Muscle of leg (tissue), 16 donors: ENCODE measurements at places on chromosomes 5 and 9. TPM values are rescaled to one million over a fixed set of nuclear protein-coding genes. Genes with fewer than 3 reads are reported as not detected.
A peak's percentile ranks its signal among the peaks of the same experiment; 100 is the strongest.

Gene PNPLA7
- 0.80 TPM for total RNA-seq

Gene SEMA5A
- total RNA-seq: 26.5 TPM

Gene OSMR
- 4.4 TPM for total RNA-seq

Gene MAML1
- total RNA-seq: 11.3 TPM

Gene SLC23A1
- 0.04 TPM for total RNA-seq

Gene BNC2
- 24.0 TPM for total RNA-seq

Gene SPINK5
- total RNA-seq: 0.27 TPM

Gene ZNF474
- 0.66 TPM for total RNA-seq

DNA sequence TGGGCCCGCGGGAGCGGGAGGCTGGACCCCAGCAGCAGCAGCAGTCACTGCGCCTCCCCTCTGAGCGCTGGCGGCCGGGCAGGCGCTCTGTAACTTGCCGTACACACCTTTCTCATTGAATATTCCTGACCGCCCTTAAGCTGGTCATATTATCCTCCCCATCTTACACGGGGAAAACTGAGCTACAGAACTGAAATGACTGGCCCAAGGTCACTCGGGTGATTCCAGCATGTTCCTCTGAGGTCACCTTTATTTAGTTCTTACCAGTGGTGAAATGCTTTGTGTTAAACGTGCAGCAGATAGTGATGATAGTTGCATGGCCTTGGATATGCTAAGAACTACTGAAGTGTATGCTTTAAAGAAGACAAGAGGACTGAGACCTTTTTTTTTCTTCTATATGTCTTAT, 607 bp downstream of the UQCRQ start:
- peak overlapping the region; percentile 98 for H3K4me3 ChIP-seq
- H3K27ac ChIP-seq: peak overlapping the region; percentile 98
- H3K4me1 ChIP-seq: peaks cover 25% of the 10 kb centered on the region
- no peak for DNase-seq
- peaks cover 29% of the 10 kb centered on the region for H3K36me3 ChIP-seq
- H3K27me3 ChIP-seq: peaks cover 3% of the 10 kb centered on the region

- no peaks in the 10 kb centered on the region for H3K36me3 ChIP-seq
- H3K27ac ChIP-seq: no peak overlapping the region
- H3K4me3 ChIP-seq: no peak overlapping the region
- DNase-seq: no peak
- peaks cover 11% of the 10 kb centered on the region for H3K27me3 ChIP-seq
These were observed 9.0 kb upstream of the ADGRD2 start for GRCh38 chr9:124441291-124441690.

GRCh38 chr9:11871852-11872251, 821.3 kb upstream of the TYRP1 start:
- no peak overlapping the region for H3K27ac ChIP-seq
- no peaks in the 10 kb centered on the region for H3K36me3 ChIP-seq
- H3K4me1 ChIP-seq: no peaks in the 10 kb centered on the region
- H3K27me3 ChIP-seq: no peaks in the 10 kb centered on the region
- H3K4me3 ChIP-seq: no peak overlapping the region

- DNase-seq: no peak
- no peak overlapping the region for H3K4me3 ChIP-seq
- H3K27me3 ChIP-seq: peaks cover 55% of the 10 kb centered on the region
These were observed 3.2 kb downstream of the PIP5KL1 start for GRCh38 chr9:127927201-127927987.

DNA sequence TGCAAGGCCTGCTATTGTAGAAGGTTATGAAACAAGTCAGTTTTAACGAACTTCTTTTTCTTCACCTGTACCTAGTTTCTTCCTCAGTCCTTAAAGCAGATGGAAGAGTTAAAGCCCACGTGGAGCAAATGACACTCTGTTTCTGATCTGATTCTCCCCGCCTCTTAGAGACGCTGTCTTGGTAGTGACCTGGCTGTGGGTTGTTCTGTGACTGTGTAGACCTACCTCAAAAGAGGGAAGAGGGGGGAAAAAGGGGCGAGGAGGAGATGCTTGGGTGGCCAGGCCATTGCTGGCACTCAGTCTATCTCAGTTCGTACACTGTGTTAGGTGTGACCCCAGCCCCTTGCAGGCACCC, 610 bp downstream of the GFRA3 start:
- no peak overlapping the region for H3K27ac ChIP-seq
- H3K27me3 ChIP-seq: peaks cover 20% of the 10 kb centered on the region
- H3K4me1 ChIP-seq: peaks cover 8% of the 10 kb centered on the region
- peak overlapping the region; percentile 36 for H3K4me3 ChIP-seq

DNA sequence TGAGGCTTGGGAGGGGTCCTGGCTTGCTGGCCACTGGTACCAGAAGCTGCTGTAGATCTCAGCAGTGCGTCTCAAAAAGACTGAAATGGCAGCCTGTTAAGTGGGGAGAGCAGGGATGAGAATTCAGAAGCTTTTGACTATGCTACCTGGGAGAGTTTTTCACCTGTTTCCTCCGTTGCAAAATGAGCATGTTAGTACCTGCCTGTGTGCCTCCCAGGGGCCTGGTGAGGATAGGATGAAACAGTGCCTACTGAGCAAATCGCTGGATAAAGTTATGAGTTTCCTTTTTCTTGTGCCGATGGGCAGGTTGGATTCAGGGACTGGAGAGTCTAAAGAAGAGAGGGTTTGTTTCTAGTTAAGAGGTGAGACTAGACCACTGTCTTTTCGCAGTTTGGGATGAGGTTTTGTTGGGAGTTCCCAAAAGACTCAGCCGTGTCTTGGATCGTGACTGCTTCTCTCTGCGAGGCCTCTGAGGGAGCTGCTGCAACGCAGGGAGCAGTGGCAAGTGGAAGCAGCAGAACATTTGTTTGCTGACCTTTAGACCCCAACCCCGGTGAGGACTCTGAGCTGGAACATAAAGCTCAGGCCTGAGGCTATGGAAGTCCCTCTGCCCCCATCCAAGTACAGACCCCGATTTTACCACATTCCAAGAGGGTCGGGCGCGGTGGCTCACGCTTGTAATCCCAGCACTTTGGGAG, 1.4 kb downstream of the RALGPS1 start:
- peak; percentile 14 for DNase-seq

DNA sequence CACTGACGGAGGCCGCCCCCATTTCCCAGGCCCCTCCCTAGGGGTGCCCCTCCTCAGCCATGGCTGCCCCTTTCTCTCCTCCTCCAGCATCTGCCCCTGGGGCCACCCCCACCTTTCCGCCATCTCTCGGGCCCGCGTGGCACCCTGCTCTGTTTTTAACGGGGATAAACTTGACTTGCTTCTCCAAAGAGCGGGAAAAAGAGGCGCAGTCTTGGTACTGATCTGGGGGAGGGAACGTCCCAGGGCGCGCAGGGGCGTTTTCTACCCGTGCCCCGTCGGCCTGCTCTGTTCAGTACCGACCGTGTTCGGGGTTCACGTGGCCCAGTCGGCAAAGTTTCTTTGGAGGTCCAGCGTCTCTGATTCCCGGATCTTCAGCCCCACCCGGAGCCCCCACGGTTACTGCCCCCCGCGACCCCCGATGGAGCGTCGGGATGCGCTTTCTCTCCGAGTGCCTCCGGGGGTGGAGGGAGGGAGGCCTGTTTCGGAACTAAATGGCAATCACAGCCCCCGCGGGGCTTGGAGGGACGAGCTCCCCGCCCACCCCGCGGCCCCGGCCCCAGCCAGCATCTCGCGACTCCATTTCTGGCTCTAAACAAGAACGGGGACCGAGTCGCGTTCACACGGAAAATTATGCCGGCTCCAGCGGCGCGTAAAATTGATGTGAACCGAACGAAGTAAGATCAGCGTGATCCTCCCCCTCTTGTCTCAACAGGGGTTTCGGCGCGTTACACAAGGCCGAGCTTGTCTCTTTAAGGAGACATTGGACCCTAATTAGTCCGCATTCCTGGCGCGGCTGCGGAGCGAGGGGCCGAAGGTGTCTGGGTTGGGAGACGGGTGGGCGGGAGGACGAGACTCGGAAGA, 1.1 kb upstream of the TLE4 start:
- peak; percentile 87 for DNase-seq
- no peaks in the 10 kb centered on the region for H3K27me3 ChIP-seq
- H3K27ac ChIP-seq: peak overlapping the region; percentile 95
- H3K4me1 ChIP-seq: peaks cover 12% of the 10 kb centered on the region
- peak overlapping the region; percentile 83 for H3K4me3 ChIP-seq

GRCh38 chr5:32307769-32308194, 5.0 kb downstream of the MTMR12 start:
- no peaks in the 10 kb centered on the region for H3K36me3 ChIP-seq
- no peak for DNase-seq
- peaks cover 14% of the 10 kb centered on the region for H3K4me1 ChIP-seq
- H3K27ac ChIP-seq: no peak overlapping the region
- no peak overlapping the region for H3K4me3 ChIP-seq

DNA sequence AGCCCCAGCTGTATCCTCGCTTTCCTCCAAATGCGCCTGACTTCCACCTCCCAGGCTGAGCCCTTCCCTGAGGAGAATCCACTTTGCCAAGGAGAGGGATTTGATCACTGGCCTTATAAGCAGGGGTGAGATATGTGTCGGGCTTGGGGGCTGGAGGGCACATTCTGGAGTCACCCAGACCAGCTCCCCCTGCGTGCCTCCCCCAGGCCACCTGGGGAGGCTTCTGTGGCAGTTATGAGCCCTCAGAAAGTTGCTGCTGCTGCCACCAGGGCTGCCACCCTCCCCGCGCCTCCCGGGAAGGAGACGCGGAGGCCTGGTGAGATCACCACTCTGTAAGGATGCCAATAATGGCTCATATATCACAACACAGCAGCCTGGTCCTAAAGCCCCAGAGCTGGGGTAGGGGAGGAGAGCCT, 211.5 kb downstream of the PAPPA start:
- peak; percentile 90 for DNase-seq
- H3K4me3 ChIP-seq: peak overlapping the region; percentile 8
- peaks cover 18% of the 10 kb centered on the region for H3K4me1 ChIP-seq
- H3K27ac ChIP-seq: peak overlapping the region; percentile 38
- H3K27me3 ChIP-seq: no peaks in the 10 kb centered on the region

DNA sequence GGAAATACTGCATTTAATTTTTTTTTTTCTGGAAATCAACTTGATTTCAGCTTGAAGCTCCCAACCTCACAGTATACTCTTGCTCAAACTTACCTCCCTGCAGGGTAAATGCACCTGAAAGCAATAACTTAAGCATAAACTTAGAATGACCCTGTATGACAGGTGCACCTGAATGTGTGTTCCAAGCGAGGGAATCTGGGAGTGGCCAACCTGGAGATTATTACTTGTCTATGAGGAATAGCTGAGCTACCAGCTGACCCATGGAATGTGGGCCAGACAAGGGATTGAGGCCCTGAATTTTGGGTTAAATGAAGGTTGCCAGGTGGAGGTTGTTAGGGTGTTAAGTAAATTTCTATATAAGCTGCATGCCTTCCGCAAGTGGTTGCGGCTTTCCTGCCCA, 140.6 kb downstream of the OSTF1 start:
- no peaks in the 10 kb centered on the region for H3K36me3 ChIP-seq
- no peak for DNase-seq
- H3K27ac ChIP-seq: no peak overlapping the region
- no peaks in the 10 kb centered on the region for H3K4me1 ChIP-seq
- no peak overlapping the region for H3K4me3 ChIP-seq

- peaks cover 42% of the 10 kb centered on the region for H3K4me1 ChIP-seq
- H3K27ac ChIP-seq: no peak overlapping the region
- no peaks in the 10 kb centered on the region for H3K27me3 ChIP-seq
- DNase-seq: peak; percentile 87
These were observed 127.1 kb downstream of the MYO10 start for GRCh38 chr5:16809010-16809394.

GRCh38 chr5:79471556-79471955, 42.4 kb downstream of the HOMER1 start:
- H3K4me3 ChIP-seq: no peak overlapping the region
- DNase-seq: no peak
- H3K27ac ChIP-seq: no peak overlapping the region
- no peaks in the 10 kb centered on the region for H3K4me1 ChIP-seq
- no peaks in the 10 kb centered on the region for H3K27me3 ChIP-seq
- no peaks in the 10 kb centered on the region for H3K36me3 ChIP-seq

DNA sequence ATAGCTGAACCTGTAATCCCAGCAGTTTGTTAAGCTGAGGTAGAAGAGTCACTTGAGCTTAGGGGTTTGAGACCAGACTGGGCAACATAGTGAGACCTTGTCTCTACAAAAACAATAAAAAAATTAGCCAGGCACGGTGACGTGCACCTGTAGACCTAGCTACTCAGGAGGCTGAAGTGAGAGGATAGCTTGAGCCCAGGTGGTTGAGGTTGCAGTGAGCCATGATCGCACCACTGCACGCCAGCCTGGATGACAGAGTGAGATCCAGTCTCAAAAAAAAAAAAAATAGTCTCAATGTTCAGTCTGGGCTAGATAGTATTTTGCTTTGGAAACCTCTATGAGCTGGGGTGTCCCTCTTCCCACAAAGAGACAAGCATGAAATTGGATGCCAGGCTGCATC, 51.9 kb upstream of the IQGAP2 start:
- H3K4me1 ChIP-seq: no peaks in the 10 kb centered on the region
- no peak overlapping the region for H3K4me3 ChIP-seq
- DNase-seq: no peak
- H3K36me3 ChIP-seq: no peaks in the 10 kb centered on the region

DNA sequence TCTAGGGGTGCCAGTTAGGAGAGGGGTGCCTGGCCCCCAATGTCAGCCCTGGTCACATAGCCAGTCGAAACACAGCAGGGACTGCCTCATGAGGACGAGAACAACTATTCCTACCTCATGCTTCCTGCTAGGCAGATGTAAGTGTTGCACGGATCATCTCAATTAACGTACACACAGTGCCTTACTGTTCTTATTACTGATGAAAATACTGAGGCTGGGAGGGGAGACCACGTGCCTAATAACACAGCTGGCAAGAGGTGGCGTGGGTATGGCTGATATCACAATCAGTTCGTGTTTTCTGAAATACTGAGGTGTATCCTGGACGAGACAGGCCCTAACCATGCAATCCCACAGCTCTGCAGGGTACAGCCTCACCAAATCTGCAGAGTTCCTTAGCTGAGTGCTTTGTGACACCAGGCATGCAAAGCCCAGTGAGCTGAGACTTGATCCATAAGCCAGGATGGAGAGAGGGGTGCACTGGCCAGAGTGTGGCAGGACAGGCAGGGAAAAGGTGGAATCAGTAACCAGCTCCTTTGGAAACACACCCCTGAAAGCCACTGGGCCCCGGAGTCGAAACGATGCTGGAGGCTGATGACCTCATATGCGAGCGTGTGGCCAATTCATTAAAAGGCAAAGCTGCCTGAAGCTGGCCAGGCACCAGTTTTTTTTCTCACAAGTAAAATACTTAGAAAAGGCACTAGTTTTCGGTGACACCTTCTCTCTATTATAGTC, 63.9 kb downstream of the PRRT1B start:
- H3K27ac ChIP-seq: peak overlapping the region; percentile 97
- no peak overlapping the region for H3K4me3 ChIP-seq
- no peaks in the 10 kb centered on the region for H3K27me3 ChIP-seq
- peaks cover 65% of the 10 kb centered on the region for H3K4me1 ChIP-seq

- H3K27ac ChIP-seq: no peak overlapping the region
- no peak overlapping the region for H3K4me3 ChIP-seq
- H3K27me3 ChIP-seq: no peaks in the 10 kb centered on the region
- no peak for DNase-seq
- no peaks in the 10 kb centered on the region for H3K36me3 ChIP-seq
These were observed 334.7 kb upstream of the PIK3R1 start for GRCh38 chr5:67880876-67881275.
